Posterior vena cava (tissue), 2 donors: ENCODE measurements at places on chromosomes 7 and 10. TPM values are rescaled to one million over a fixed set of nuclear protein-coding genes. Genes with fewer than 3 reads are reported as not detected.

- no peak for DNase-seq
Measured at GRCh38 chr10:27713941-27714340, 31.7 kb downstream of the MKX start.

- peak; percentile 97 for DNase-seq
Measured at GRCh38 chr10:79067241-79068202, 1.2 kb upstream of the ZMIZ1 start.

DNA sequence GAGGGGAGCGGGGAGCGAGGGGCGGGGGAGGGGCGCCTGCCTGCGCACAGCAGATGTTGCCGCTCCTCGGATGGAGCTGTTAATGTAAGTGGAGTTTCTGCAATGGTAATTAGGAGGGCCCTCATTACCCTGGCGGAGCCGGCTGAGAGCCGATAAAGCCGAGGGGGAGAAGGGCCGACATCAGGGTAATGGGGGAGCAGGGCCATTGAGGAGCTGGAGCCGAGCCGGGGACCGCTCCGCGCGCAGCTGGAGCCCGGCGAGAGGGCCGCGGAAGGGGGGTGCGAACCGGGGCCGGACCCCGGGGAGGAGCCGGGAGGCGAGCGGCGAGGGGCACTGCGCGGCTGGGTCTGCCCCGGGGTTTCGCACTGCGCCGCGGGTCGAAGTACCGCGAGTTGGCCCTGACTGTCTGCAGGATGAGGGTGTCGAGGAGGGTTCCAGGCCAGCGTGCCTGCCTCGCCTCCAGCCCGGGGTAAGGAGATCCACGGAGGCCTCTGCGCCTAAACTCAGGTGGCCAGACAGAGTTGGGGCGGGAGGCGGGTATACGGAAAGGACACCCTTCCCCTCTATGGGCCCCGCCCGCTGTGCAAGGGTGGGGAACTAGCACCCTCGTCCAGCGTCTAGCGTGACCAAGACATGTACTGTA lies 55.0 kb upstream of the LBX1 start:
- no peak for DNase-seq

DNA sequence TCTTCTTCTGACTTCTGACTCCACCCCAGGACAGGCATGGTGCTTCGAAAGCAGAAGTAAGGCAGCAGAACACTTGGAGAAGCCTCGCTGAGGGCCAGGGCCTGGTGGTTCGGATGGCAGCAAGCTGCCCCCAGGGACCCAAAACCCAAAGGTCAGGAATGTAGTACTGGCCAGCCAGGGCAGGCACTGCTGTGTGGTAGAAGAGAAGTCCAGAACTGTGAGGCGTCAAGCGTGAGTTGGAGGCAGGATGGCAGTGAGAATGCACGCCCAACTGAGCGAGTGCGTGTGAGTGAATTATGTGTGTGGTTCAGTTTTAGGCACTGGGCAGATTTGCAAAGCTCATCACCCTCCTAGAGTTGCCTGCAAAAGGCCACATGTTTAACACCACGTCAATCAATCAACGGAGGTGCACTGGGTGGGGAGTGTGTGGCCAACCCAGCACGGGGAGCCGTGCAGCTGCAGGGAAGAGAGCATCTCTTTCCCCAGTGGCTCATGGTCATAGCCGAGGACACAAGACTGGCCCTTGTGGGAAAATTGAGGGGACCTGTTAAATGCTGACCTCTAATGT lies 144.3 kb downstream of the KCNMA1 start:
- no peak for DNase-seq

GRCh38 chr10:79441433-79441832 lies 4.0 kb downstream of the ZCCHC24 start:
- DNase-seq: no peak

DNA sequence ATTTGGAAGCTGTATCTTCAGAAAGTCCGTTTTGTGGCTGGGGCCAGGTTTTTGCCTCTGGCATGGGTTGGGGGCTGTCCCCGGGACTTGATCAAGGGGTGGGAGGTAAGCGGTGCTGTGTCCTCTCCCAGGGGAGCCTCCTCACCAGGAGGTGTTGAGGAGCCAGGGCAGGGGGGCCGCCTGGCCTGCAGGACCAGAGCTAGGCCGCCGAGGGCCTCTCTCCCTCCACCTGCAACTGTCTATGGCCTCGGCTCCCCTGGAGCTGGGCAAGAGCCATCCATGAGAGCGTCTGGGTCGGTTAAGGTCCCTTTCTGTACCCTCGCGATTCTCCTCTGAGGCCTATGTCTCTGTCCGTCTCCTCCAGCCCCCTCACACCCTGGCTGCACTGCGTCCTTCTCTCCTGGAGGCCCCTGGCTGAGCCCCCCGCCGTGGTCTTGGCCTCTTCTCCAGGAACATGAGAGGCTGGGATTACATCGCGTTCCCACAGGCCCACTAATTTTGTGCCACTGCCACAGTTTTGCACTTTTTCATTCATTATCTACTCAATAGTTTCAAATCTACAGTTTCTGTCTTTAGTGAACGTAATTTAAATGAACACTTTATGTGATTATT lies 20.6 kb downstream of the CALML5 start:
- no peak for DNase-seq

DNA sequence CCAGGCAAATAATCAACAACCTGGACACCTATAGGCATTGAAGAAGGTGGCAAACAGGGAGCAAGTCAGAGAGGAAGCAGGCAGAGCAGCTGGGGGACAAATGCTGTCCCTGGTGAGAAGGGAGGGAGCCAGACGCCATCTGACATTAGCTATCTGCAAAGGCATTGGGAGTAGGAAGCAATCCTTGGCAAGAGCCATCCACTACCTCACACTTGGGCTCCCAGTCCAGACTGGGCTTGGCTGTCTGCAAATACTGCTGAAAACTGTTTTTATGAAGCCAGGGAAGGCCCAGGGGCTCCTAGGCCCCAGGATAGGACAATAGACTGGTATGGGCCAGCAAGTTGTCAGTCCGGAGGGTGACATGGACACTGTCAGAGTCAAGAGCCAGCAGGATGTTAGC lies 132.5 kb downstream of the SORBS1 start:
- peak; percentile 88 for DNase-seq

The PRPS1L1 gene
- not detected for total RNA-seq

DNA sequence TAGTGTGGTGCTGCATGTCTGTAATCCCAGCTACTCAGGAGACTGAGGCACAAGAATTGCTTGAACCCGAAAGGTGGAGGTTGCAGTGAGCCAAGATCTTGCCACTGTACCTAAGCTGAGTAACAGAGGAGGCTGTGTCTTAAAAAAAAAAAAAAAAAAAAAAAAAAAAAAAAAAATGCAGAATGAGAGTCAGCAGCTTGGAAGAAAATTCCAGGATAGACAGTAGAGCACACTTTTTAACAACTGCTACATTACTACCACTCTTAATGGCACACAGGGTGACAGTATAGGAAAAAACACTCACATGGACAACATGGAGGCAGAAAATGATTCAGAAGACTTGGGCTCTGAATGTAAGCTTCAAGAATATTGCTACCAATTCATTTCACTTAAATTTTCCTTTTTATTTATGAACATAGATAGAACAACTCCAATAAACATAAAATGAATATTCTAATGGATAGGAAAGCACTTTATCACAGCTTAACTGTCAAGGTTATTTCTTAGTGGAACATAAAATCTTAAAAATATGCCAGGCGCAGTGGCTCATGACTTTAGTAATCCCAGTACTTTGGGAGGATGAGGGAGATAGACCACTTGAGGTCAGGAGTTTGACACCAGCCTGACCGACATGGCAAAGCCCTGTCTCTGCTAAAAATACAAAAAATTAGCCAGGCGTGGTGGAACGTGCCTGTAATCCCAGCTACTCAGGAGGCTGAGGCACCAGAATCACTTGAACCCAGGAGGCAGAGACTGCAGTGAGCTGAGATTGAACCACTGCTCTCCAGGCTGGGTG lies 31.5 kb downstream of the CHCHD3 start:
- no peak for DNase-seq

DNA sequence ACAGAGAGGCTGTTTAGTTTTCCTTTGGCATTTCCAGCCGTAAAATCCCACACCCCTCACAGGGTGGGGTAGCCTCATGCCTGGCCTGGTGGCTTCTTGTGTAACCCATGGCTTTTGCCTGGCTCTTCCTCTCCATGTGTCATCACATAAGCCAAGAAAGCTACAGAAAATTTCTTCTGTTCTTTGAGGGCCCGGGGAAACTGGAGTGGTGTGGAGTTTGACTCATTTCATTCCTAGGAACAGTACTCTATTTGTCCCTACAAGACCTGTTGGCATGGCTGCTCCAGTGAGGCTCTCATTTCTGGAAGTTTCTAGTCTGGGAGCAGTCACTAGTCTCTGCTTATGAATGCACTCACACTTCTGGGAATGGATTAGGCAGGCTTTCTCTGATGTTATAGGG lies 523.9 kb downstream of the SUGCT start:
- no peak for DNase-seq

DNA sequence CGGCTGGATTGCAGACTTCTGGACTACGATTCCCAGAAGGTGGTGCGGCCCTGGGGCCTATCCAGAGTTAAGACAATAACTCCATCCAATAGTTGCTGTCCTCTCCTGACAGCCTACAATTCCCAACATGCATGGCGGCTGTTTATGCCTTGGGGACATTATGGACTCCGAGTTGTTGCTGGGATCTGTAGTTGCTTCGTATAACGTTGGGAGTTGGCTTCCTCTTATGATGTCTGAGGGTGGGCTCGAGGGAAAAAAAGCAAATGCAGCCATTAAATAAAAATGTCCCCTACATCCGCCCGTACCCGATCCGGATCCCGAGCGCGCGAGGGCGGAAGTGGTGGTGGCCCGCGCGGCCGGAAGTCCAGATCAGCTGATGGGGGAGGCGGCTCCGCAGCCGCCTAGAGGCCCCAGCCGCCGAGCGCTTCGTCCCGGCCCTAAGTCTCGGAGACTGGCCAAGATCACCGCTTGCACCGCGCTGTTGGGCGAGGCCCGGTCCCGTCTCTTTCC lies at the start of gene ZSWIM8:
Gene ZSWIM8 (plus strand): TSS at position 396 of the 510 bp plus-strand sequence. CDS start 273 bp downstream, outside the sequence.
- DNase-seq: peak; percentile 97

DNA sequence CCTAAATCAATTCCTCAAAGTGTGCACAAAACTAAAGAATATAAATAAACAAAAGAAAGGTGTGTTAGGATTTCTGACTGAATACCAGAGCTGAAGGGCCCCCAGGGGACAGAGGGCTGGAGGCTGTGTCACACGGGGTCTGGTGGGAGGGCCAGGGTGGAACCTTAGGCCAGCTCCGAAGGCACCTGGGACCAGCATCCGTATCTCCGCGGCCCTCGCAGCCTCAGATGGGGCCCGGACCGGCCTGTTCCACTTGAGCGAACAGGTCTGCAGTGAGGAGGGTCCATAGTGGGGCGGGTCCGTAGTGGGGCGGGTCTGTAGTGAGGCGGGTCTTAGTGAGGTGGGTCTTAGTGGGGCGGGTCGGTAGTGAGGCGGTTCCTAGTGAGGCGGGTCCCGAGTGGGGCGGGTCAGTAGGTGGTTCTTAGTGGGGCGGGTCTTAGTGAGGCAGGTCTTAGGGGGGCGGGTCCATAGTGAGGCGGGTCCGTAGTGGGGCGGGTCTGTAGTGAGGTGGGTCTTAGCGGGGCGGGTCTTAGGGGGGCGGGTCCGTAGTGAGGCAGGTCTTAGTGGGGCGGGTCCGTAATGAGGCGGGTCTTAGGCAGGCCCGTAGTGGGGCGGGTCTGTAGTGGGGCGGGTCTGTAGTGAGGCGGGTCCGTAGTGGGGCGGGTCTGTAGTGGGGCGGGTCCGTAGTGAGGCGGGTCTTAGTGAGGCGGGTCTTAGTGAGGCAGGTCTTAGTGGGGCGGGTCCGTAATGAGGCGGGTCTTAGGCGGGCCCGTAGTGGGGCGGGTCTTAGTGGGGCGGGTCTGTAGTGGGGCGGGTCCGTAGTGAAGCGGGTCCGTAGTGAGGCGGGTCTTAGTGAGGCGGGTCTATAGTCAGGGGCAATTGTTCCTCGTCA lies 15.1 kb downstream of the GPR146 start:
- no peak for DNase-seq

The PHKG1 gene
- total RNA-seq: 3.7 TPM

DNA sequence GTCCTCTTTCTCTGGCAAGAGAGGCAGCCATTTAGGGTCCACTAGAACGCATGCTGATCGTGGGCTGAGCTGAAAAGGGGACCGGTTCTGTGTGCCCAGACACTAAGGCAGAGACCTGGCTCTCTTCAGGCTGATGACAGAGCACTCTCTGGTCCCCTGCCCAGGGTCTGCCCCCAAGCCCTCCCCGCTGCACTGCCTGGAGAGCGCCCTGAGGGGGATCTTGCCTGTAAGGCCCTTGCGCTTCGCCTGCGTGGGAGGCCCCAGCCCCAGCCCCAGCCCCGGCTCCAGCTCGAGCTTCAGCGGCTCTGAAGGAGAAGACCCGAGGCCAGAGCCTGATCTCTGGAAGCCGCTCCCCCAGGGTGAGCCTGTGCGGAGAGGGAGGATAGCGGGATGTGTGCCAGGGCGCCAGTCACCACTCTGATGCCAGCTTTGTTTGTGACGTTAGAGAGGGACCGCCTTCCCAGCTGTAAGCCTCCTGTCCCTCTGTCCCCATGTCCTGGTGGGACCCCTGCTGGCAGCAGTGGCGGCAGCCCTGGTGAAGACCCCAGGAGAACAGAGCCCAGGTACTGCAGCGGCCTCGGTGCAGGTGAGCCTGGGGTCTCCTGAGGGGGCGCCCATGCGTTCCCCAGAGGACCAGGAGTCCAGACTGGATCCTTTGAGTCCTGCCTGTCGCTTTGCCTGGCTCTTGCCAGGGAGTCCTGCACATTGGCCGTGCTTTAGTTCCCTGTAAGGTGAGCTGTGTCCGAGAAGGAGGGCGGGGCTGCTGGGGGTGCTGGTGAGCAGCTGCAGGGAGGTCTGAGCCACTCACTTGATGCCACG lies 43.2 kb downstream of the ZNF467 start:
- peak; percentile 73 for DNase-seq

DNA sequence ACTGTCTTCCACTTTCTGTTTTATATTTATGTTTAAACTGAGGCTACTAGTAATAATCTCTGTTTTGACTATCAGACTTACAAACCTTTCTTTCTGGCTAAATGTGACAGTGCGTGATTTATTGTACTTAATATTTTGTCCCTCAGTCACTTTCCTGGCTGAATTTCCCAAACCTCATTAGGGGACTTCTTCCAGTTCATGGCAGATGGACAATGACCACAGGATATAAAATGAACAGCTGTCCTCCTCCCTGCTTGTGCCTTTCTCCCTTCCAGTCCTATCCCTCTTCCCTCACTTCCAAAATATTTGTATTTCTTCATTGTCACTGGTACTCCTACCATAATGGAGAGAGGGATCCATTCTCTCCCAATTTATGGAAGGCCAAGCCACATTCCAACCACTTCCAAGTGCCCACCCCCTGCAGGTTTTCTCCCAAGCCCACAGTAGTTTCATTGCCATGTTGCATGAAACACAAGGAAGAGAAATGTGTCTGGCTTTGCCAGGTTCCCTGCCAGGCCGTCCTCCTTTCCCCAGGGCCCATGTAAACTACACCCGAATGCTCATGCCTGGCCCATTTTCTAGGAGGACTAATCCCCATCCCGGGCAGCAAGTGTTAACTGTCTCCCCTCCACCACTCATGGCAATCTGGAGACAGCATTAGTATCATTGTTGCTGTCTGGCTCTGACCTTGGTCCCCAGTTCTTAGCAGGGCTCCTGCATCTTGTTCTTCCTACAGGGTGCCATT lies 269.5 kb upstream of the SLC26A5 start:
- DNase-seq: no peak

GRCh38 chr10:112919721-112920120 lies 30.3 kb upstream of the TCF7L2 start:
- DNase-seq: no peak

GRCh38 chr7:48183965-48184364 lies 12.7 kb downstream of the ABCA13 start:
- DNase-seq: no peak
